ENCODE measurements at places on chromosomes 7 and 10.
A peak's percentile ranks its signal among the peaks of the same experiment; 100 is the strongest.

DNA sequence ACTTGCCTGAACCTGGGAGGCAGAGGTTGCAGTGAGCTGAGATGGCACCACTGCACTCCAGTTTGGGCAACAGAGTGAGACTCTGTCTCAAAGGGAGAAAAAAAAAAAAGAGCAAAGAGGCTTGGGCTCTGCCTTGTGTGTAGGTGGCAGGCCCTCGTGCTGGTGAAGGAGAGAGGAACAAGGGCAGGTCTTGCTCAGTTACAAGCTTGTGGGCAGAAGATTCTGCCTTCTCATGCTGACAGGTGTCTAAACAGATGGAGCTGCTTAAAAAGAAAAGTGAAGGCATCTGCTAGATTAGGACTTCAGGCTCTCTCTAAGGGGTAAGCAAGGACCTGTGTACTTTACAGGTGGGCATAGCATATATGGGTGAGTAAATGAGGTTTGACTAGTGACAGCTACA lies 65.5 kb upstream of the TRIM8 start:
- DNase-seq: no peak

GRCh38 chr10:121137533-121137932 lies 286.4 kb downstream of the WDR11 start:
- DNase-seq: no peak

- DNase-seq: no peak
Measured at GRCh38 chr7:48350515-48350914, 179.3 kb downstream of the ABCA13 start.

- no peak for DNase-seq
Measured at GRCh38 chr7:123879628-123880027, 34.7 kb downstream of the HYAL4 start.

DNA sequence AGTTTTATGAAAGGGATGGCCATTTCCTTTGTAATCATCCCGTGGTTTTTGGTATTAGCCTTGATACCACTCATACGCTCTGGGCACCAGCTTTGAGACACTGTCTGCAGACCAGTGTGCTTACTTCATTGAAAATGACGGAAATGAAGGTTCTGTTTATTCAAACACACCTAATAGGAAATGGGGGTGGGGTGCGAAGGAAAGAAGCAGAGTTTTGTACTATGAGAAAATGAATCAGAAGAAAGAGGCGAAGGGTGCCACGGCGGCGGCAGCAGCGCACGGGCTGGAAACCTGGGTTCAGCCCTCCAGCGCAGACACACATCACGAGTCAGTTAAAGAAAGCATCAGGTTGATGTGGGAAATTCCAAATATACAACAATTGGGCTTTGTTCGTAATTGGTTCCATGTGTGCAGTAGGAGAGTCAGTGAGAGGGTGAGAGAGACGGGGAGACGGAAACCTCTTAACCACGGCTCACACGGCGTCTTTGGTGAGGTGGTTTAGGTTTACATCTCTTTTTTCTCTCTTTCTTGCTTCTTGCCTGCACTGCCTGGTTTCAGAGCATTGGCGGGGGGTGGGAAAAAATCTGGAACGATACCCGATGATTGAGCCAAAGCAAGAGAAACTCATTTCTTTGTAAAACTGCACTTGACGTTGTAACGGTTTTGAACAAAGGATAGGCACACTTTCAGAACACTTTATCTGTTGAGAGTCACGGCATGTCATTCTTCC lies 321.2 kb downstream of the FRMD4A start:
- peak; percentile 41 for DNase-seq

DNA sequence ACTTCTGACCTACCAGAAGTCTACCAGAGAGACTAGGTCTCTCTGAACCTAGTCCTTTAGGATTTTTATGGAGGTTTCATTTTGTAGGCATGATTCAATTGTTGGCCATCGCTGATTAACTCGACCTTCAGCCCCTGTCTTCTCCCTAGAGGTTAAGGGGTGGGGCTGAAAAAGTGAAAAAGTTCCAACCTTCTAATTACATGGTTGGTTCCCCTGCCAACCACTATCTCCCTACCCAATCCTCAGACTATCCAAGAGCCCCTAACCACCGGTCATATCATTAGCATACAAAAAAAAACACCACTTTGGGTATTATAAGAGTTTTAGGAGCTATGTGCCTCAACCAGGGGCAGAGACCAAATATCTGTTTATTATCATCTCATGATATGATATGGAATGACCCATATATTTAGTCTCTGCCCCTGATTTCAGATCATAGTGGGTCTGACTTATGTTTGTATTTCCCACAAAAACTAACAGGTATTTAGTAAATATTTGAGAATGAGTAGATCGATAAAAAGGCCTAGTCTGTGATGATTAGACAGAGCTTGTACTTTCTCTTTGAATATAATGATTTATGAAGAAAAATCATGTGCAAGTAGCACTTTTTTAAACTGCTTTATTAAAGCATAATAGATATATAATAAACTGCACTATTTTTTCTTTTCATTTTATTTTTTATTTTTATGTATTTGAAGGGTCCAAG lies 35.8 kb downstream of the DNAJC9 start:
- no peak for DNase-seq

GRCh38 chr10:77283326-77283725 lies 354.3 kb downstream of the KCNMA1 start:
- DNase-seq: no peak

DNA sequence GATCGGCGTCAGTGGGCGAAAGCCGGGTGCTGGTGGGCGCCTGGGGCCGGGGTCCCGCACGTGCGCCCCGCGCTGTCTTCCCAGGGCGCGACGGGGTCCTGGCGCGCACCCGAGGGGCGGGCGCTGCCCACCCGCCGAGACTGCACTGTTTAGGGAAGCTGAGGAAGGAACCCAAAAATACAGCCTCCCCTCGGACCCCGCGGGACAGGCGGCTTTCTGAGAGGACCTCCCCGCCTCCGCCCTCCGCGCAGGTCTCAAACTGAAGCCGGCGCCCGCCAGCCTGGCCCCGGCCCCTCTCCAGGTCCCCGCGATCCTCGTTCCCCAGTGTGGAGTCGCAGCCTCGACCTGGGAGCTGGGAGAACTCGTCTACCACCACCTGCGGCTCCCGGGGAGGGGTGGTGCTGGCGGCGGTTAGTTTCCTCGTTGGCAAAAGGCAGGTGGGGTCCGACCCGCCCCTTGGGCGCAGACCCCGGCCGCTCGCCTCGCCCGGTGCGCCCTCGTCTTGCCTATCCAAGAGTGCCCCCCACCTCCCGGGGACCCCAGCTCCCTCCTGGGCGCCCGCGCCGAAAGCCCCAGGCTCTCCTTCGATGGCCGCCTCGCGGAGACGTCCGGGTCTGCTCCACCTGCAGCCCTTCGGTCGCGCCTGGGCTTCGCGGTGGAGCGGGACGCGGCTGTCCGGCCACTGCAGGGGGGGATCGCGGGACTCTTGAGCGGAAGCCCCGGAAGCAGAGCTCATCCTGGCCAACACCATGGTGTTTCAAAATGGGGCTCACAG lies 1.1 kb downstream of the EGFR start:
- DNase-seq: no peak

DNA sequence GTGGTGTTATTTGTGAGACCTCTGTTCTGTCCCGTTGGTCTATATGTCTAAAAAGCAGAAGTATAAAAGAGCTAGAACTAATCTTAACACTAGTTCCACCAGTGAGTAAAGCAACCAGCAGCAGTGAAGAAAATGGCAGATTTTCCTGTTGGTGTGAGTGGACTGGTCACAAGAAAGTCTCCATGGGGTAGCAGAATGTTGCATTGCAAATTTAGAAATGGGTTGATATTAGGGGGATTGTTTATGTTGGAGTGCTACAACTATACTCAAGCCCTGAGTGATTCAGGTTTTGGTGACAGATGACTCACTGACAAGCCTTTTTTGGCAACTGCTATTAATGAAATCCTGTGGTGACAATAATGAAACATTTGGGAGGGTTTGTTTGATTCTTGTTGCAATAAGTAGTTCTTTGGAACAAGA lies 5.6 kb downstream of the AVL9 start:
- no peak for DNase-seq

- no peak for DNase-seq
Measured at GRCh38 chr7:95454438-95455045, 19.7 kb upstream of the PON2 start.

- DNase-seq: no peak
Measured at GRCh38 chr10:44369854-44370253, 15.0 kb downstream of the CXCL12 start.

DNA sequence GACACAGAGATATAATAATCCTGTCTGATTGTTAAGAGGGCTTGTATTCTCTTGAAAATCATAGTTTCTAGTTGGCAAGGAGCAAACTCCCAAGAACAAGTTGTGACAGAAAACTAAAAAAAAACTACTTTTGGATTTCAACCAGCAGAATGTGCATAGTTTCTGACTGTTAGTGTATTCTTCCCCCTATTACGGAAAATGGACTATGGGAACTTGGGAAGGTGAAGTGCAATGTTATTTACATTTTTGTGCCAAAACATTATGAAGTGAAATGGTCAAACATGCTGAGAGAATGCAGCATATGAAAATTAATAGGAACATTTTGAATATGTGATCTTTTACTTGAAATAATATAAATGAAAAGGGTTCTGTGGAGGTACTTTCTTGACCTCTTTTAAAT lies 660.8 kb downstream of the SUGCT start:
- DNase-seq: no peak

DNA sequence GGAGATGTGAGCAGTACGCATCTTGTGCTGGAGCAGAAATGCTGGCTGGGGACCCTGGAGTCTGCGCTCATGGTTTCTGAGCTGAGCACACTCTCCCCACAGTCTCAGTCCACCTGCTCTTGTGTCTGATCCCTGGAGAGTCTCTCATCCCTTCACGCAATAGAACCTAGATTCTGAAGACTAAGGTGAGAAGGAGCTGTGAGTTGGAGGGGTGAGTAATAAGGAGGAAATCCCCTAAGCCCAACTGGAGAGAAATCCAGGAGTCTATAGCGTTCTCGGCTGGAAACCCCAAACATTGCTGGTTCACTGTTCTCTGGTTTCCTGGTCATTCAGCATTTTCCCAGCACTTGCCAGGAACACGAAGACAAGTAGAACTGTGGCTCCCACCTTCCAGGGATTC lies 68.3 kb upstream of the SMNDC1 start:
- no peak for DNase-seq

GRCh38 chr10:128574581-128575210 lies 448.5 kb upstream of the MKI67 start:
- DNase-seq: no peak
